ENCODE measurements at places on chromosomes 1 and 21.
A peak's percentile ranks its signal among the peaks of the same experiment; 100 is the strongest.

- peak; percentile 97 for DNase-seq
Measured at GRCh38 chr1:15617173-15618076, at the start of gene DDI2. TSS of gene DDI2 (plus strand) at chr1:15617458. CDS start at chr1:15617671, 213 bp downstream.

GRCh38 chr1:214989341-214989740 lies 93.2 kb upstream of the KCNK2 start:
- no peak for DNase-seq

GRCh38 chr1:58197811-58198210 lies 348.7 kb downstream of the OMA1 start:
- DNase-seq: no peak

- no peak for DNase-seq
Measured at GRCh38 chr1:160669802-160670201, 23.0 kb upstream of the SLAMF1 start.

DNA sequence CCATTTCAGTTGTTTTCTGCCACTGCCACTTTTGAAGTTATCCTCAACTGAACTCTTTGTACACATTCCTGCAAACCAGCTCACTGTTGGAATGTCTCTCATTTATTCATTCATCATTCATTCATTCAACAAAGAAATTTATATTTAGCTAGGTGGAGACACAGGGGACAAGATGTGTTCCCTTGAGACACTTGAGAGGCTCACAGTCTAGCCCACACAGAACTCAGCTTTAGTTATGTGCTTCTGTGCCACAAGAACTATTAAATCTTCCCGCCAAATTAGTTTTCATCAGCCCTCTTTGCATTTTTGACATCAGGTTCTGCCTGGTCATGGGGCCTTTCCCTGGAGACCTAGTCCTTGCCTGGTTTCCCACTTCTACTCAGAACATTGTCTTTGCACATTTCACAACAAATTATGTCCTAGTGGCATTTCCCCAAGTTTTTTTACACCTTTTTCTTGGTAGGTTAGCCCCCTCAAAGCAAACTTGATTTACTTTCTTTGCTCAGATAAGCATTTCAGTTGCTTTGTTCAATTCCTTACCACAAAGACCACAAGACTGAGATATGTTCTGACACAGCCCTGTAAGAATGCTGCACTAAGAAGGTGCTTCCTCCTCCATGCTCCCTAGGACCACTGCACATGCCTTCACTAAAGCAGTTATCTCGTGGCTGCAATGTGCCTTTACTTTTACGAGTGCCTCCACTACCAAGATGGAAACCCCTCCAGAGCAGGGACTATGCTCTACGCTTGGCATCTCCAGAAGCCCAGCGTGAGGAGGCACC lies 31.0 kb downstream of the ILDR2 start:
- DNase-seq: peak; percentile 70

DNA sequence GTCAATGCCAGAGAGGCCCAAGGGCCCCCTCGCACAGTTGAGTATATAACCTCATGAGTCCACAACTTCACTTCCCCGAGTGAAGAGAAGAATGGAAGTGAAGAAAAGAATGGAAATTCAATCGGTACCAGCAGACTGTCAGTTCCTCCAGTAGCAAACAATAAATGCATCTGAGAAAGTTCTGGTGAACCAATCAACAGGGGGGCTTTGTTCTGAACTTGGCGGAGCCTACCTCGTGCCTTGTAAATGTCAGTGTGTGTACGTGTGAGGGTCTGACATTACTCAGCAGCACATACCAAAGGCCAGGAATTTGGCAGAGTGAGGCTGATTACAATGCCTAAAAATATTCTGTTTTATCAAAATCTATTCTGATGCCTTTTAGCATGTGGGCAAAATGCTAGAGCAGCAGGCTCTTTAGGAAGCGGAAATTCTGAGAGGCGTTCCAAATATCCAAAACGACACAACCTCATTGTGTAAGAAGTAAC lies 238.5 kb downstream of the LTN1 start:
- peak; percentile 32 for DNase-seq

DNA sequence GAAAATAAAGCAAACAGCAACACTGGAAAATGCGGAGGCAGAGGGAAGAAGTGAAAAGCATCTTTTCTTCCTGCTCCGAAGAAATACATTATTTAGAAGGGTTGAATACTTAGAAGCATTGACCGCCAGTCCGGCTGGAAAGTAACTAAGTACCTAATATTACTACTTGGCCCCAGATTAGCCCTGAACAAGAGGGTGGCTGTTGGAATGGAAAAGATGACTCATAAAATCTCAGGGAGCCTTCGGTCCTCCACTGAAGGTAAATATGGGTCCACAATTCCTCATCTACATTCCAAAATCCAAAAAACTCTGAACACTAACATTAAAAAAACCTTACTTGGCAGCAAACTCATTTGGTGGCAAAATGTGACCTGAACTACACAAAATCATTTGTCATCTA lies 40.1 kb downstream of the BCAR3 start:
- DNase-seq: no peak

DNA sequence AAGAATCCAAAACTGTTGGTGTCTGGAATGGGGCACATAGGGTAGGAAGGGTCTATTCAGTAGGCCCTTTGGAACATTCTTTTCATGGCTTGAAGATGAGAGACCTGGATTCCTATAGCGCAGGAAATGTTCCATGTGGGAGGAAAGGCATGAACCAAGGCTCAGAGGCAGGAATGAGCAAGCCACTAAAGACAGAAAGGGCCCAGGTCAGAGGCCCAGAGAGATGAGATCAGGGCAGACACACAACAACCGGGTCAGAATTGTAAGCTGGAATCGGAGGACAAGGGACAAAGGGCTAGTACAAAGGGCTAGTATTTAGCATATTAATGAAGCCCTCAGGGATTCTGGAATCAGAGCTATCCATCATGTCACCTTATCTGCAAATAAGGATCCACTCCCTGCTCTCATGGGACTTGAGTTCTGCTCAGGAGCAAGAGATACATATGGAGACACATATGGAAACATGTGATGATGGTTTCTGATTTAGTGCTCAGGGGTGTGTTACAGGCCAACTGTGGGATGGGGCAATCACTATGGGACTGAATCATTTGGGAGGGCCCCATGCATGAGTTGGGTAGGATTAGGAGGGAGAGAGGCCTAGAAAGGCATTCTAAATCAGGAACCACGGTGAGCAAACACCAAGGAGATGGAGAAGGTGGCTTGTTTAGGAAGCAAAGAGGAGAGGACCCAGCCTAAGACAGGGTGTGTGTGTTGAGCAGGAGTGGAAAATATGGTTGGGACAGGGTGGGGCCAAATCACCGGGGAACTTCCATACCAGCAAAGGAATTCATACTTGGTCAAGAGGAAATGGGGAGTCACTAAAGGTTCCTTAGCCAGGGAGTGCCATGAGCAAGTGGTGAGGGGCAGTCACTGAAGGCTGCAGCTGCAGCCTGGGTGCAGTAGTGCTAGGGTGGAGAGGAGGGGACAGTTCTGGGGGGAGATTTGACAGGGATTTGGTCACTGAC lies 8.6 kb downstream of the NECTIN4 start:
- DNase-seq: no peak

DNA sequence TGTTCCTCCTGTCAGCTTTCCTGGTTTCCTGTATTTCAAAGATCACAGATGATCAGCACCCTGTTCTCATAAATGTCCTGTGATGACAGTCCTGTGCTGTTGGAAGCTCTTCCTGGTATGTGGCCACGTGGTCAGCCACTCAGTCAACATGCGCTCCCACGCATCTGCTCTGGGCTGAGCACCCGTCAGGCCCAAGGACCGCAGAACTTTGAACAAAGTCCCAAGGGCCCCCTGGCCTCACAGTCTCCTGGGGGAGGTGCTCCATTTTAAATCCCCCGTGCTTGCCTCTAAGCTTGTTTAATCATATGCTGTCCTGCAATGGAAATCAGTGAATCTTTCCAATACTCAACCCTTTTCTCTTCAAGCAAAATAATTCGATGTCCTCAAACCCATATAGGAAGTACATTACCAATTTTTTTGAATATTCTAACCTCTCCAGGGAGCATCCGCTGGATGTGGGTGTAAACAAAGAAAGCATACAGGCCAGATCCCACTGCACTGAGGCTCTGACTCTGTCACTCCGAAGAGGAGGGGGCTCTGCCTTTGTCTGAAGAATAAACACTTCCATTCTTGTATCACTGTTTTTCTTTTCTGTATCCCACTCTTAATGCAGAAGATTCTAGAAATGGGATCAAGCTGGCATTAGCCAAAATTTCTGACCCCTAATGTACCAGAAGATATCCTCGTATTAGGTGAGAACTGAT lies 250.3 kb downstream of the SDCCAG8 start:
- DNase-seq: no peak

DNA sequence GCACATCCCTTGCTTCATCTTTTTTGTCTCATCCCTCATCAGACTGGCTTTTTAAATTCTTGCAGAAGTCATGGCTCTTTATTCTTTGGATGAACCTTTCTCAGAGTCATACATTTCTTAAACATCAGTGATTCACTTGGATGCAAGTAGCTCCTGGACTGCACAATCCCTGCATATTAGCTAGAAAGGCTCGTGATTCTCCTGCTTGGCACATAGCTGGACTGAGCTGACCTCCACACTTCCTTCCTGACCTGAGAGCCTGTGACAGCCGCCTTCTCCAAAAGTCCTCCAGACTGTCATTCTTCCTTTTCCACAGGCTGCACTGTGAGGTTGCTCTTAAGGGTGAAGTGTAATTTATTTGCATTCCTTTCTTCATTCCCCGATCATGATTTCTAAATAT lies 109.4 kb downstream of the RGL1 start:
- DNase-seq: no peak

DNA sequence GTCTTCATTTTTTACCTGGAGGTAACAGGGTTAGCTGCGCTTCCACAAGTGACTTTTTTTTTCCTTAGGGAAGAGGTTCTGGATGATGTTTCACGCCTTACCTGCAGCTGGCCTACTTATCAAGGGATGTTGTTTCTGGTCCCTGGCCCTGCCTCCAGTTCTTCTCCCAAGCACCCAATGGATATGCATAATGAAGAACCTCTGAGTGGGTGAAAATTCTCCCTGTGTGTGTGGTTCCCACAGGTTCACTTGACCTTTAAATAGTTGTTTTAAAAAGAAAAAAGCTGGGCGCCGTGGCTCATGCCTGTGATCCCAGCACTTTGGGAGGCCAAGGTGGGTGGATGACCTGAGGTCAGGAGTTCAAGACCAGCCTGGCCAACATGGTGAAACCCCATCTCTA lies 31.8 kb upstream of the DPT start:
- no peak for DNase-seq

GRCh38 chr1:100791586-100791985 lies 72.0 kb downstream of the VCAM1 start:
- DNase-seq: no peak

- peak; percentile 47 for DNase-seq
Measured at GRCh38 chr1:119286587-119287181, 81.9 kb upstream of the HAO2 start.

GRCh38 chr1:60137406-60137805 lies 63.8 kb upstream of the C1orf87 start:
- no peak for DNase-seq

DNA sequence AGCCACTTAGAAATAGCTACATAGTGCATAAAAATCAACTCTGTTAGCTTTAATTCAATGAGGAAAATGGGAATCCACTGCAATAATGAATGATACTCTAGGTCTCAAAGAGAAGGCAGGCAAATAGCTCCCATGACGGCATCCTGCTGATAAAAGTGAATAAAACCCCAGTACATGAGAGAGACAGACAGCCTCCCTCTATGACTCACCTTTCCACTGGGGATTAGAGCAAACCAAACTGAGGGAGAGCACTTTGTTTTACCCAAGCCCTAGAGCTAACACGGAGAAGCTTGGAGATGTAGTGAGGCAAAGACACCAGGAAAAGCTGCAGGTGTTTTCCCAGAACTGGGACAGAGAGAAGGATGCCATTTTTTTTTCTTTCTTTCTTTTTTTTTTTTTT lies 621.9 kb downstream of the LRRIQ3 start:
- peak; percentile 4 for DNase-seq

- DNase-seq: no peak
Measured at GRCh38 chr1:116126281-116126680, 15.1 kb downstream of the MAB21L3 start.

DNA sequence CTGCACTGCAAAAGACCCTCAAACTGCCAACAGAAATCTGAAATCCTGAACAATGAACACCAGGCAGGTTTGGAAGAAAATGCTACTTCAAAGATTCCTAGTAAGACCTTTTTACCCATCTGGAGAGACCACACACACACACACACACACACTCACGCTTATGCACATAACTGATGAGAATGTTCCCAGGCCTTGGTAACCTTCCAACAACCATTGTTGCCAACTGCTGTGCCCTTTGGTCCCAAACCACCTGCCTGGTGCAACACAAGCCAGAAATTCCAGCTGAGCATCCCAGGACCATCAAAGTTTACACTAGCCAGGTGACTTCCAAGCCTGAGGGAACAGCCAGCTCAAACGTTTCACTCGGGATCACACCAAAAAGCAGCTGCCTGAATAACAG lies 56.9 kb downstream of the SEC16B start:
- peak; percentile 46 for DNase-seq

GRCh38 chr21:44618909-44619308 lies 7.0 kb downstream of the KRTAP10-8 start:
- DNase-seq: no peak

GRCh38 chr1:216653001-216653400 lies 70.2 kb downstream of the ESRRG start:
- no peak for DNase-seq

DNA sequence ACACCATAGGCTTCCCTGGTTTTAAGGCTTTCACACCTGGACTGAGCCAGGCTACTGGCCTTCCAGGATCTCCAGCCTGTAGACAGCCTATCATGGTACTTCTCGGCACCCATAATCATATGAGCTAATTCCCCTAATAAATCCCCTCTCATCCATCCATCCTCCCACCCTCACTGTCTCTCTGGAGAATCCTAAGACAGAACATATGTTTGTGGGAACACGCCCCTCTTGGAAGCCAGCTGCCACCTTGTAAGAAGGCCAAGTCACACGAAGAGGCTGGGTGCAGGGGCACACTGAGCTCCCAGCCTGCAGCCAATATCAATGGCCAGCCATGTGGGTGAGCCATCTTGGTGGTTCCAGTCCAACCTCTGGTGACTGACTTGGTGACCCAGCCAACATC lies 7.4 kb downstream of the CLCC1 start:
- DNase-seq: peak; percentile 24

GRCh38 chr1:78377356-78377928 lies 113.3 kb upstream of the PTGFR start:
- DNase-seq: peak; percentile 56

DNA sequence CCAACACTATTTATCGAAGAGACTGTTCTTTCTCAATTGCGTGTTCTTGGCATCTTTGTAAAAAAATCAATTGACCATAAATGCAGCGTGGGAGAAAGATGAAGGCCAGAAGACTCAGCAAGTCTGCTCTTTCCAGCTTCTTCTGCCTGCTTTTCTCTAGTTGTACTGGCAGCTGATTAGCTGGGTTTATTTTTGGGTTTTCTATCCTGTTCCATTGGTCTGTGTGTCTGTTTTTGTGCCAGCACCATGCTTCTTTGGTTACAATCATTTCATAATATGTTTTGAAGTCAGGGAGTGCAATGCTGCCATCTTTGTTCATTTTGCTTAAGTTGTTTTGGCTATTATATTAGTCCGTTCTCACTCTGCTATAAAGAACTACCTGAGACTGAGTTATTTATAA lies 201.8 kb upstream of the B3GALT2 start:
- no peak for DNase-seq

GRCh38 chr1:197062692-197063091 lies 4.4 kb downstream of the F13B start:
- DNase-seq: no peak

- no peak for DNase-seq
Measured at GRCh38 chr1:63836830-63837229, 63.0 kb downstream of the ROR1 start.

GRCh38 chr1:101308935-101309333 lies 72.1 kb downstream of the S1PR1 start:
- DNase-seq: no peak

Measured in LHCN-M2 (cell line).